ENCODE measurements at places on chromosomes 12 and 14.

DNA sequence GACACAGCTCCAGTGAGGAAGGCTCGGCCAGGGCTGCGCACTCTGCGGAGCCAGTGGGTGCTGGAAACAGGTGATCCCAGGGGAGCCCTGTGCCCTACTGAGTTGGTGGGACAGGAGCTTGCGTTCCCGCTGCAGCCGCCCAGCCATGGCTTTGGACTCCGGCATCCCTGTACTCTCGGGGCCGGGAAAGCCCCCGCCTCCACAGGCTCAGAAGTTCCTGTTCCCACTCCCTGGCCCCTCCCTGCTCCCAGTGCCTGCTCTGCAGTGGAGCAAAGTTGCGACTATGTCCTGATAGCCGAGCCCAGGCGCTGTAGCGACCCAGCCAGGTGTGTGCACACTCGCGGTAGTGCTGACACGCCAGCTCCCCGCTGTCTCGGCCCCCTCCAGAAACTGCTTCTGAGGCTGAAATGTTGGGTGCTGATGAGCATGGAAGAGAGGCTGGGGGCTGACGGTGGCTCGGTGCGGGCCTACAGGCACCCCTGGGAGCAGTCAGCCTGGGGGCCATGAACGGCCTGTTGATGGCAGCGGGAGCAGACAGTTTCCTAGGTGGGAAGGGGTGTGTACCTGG is 344.6 kb upstream of the MGAT4C start:
- DNase-seq: no peak

GRCh38 chr12:11158885-11159444 is 12.0 kb upstream of the SMIM10L1 start:
- DNase-seq: no peak

DNA sequence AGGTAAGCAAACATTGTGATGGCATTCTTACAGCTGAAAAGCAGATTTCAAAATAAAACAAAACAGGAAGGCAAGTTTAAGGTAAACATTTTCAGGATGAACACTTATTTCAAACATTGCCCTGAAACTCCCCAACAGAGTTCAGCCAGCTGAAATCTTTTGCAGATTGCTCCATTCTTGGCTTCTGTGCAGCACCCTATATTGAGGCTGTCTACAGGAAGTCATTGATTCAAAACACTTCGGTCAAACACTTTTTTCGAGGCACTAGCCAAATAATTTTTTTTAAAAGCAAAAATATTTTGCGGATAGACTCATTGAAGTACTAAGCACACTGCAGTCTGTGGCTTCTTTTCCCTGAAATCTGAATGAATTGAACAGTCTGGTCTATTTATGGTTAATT is 318.1 kb upstream of the PDE3A start:
- DNase-seq: no peak

GRCh38 chr12:46108721-46109120 is 118.3 kb upstream of the SCAF11 start:
- no peak for DNase-seq

DNA sequence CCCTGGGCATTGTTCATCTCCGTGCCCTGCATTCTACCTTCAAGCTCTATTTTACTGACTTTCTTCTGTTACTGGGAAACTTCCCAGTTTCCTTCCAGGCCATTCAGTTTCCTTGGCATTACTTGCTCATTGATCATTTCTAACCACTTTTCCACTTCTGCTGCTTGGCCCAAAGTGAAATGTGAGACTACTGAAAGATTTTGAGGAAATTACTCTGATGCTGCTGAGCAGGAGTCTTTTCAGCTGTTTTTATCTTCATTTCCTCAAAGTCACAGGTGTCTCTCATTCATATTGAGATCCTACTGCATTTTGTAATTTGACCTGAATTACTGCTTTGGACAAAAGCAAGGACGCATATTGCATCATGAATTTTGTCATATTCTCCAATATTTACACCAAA is 26.4 kb upstream of the DBX2 start:
- no peak for DNase-seq

DNA sequence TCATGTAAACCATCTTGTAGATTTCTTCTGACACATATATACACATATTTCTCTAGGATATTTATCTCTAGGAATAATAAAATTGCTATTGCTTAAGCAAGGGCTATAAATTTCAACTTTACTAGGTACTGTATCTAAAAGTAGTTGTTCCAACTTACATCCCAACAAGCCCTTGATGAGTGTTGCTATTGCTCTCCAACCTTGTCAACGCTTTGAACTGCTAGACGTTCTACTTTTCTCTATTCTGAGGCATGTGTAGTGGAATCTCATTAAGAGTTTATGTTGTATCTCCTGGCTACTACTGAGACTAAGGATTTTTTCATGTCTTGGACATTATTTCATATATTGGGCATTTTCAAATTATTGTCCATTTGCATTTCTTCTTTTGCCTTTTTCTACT is 321.5 kb upstream of the SOX5 start:
- DNase-seq: no peak

DNA sequence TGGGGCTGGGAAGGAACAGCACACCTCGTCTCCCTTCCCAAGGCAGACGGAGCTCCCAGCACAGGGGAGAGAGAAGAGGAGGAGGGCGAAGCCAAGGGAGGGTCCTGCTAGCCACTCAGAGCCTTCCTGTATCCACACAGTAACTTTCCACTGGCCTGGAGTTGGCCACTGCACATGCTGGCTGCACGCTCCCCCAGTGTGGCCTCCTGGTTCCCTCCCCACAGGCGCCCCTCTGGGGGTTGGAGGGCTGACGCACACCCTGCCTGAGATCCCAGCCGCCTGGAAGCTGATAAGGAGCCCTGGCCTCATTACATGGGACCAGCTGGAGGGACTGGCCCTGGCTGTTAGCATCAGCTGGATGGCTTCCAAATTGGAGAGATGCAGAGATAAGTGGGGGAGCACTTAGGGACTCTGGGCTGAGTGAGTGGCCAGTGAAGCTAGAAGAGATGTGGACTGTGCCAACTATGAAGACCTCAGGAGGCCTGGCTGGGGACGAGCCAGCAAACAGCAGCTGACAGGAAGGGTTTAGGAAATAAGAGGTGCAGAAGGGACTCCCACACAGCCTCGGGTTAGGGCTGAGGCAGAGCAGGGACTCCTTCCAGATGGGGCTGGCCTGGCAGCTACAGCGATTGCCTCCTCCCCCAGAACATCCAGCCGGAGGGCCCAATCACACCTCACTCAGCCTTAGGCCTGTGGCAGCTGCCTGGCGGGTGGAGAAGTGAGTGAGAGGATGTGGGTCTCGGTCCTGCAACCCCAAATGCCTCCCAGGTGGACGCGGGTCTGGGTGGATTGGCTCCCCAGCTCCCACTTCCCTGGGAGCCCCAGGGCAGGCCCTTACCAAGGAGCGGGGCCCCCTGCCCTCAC is 26.3 kb upstream of the BCDIN3D start:
- DNase-seq: no peak

- no peak for DNase-seq
These were observed 114.4 kb downstream of the SLC38A1 start for GRCh38 chr12:46154221-46154985.

DNA sequence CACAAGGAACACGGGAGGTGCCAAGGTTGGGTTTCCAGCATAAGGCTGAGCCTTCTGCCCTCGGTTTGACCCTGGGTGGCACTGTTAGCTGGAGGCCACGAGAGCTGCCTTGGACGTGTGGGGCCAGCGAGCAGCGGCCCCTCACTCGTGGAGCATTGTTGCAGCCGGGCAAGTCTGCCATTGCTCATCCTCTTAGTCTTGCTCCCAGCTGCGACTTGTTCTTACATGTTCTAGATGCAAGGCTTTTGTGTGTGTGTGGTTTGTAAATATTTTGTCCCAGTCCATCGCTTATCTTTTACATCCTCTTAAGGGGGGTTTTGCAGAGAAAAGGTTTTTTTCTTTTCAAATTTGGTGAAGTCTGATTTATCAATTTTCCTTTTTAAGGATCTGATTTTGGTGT is 21.1 kb upstream of the C1S start:
- no peak for DNase-seq

DNA sequence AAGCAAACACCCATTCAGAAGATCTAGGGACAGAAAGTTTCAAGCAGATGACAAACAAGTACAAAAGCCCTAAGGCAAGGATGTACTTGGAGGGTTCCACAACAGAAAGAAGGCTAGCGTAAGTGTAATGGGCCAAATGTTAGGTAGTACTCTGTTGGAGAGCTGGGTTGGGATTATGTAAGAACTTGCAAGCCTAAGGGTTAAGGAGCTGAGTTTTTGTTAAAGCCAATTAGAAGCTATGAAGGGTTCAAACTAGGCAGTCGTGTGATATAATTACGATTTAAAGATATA is 41.4 kb downstream of the HECTD1 start:
- no peak for DNase-seq

- no peak for DNase-seq
These were observed 83.1 kb downstream of the KCNMB4 start for GRCh38 chr12:70449074-70449752.

- DNase-seq: no peak
These were observed 140.1 kb downstream of the C12orf75 start for GRCh38 chr12:105470601-105471000.

GRCh38 chr14:53885136-53885640 is 71.4 kb downstream of the BMP4 start:
- DNase-seq: no peak

GRCh38 chr12:33596061-33596460 is 156.4 kb upstream of the SYT10 start:
- no peak for DNase-seq

DNA sequence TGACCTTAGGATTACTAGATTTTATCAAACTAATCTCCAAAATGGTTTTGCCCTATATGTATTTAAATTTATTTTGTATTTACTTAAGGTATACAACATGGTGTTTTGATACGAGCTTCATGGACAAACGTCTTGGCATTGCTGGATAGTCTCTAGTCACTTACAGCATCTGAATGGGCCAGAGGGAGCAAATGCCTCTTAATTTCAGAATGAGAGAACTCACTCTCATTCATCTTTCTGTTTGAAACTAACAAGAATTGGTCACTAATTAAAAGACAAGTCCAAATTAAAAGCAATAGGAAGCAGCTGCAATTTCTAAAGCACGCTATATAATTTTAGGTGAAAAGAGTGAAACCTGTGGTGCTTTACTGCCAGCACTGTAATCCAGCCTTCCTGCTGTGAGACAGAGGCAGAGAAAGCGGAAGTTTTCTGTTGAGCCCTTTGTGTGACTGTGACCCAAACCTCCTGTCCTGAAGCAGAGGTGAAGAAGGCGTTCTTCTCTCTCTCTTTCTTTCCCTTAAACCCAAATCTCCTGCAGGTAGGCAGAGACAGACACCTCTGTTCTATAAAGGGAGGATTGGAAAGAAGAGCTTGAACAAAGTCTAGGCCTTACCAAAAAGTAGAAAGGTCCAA is 184.6 kb upstream of the NAV3 start:
- no peak for DNase-seq

DNA sequence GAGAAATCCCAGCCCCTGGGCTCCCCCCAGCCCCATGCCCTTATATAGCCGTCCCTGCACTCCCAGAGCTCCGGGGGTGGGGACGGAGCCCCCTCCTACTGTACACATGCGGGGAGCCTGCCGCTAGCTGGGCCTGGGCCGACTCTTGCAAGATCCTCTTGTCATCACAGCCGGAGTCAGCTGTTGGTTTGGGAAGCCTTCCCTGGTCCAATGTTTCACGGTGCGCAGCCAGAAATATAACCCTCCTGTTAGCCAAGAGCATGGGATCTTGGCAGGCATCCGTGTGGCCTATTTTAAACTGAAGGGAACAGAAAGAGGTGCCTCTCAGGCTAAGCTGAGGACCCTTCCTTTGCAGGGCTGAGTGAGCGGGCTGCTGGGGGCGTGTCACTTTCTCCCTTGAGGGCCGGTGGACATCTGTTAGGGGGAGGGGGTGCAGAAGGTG is 175.3 kb downstream of the TSPAN9 start:
- DNase-seq: no peak

DNA sequence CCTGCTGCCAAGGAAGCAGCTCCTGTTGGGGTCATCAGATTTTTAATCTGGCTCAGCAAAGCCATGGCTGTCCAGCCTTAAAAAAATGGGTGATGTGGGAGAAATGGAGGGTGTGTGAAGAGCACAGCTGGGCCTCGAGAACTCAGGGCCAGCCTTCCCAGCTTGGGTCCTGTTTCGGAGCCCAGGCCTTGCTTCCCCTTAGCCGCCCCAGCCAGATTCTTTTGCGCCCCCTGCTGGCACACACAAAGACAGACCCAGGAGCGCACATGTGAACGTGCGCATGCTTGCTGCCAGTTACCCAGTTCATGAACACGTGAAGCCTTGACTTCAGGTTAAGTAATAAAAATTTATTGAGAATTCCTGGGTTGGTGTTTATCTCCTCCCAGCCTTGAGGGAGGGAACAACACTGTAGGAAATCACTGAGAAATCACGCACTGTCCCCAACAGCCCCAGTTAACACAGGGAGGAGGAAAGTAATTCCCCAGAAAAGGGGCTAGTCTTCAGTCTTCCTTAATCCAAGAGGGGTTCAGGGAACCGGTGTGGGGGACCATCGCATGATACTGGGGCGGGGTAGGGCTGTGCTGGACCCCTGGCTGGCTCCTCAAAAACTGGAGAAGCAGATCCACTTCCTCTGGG is 5.3 kb downstream of the PHB2 start:
- DNase-seq: no peak

DNA sequence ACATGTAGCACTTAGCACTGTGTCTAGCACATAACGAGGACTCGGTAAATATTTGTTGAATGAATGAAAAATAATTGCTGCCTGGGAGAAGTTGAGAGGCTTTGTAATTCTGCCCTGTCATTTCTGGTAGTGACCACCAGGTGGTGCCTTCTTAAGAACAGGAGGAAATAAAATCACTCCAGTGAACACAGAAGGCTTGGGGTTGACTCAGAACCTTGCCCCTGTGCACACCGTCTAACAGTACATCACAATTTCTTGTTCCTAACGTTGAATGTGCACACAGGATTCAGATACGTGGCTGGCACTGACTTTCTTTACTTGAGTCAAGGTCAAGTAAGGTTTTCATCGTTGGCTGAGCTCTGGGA is 91.8 kb downstream of the RGS6 start:
- DNase-seq: no peak

DNA sequence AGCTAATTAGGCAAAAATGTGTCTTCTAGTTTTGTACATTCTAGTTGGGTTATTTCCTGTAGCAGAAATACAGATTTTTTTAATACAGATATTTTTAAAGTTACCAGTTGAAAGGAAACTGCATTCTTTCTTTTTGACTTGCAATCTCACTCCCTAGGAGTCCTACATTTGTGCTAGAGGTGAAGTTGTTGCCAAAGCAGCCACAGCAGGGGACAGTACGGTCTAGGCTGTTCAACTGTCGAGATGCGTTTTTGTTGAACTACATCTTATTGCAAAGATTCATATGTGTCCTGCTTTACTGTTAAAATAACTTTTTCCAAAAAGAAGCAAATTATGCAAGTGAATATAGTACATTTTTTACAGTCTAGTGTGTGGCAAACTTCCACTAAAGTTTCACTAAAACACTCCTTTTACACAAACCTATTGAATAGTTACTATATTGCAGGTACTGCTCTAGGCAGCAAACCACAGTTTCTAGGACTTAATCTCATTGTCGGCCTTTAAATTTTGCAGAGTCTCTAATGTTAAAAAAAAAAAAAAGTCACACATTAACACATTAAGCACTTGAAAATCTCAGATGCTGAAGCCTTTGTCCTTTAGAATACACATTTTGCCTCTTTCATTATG is 30.2 kb upstream of the SRGAP1 start:
- DNase-seq: no peak

GRCh38 chr12:30757316-30757715 is 2.6 kb upstream of the CAPRIN2 start:
- DNase-seq: no peak

GRCh38 chr12:39138268-39138667 is 232.9 kb upstream of the CPNE8 start:
- no peak for DNase-seq
